CD4-positive, alpha-beta T cell treated with Interleukin-1 beta for 1 hour (primary cell): ENCODE measurements at places on chromosomes 7 and 10.

GRCh38 chr10:120456143-120456625, 843 bp upstream of the PLPP4 start:
- no peak for DNase-seq

GRCh38 chr10:44190541-44190940, 194.4 kb downstream of the CXCL12 start:
- DNase-seq: no peak

DNA sequence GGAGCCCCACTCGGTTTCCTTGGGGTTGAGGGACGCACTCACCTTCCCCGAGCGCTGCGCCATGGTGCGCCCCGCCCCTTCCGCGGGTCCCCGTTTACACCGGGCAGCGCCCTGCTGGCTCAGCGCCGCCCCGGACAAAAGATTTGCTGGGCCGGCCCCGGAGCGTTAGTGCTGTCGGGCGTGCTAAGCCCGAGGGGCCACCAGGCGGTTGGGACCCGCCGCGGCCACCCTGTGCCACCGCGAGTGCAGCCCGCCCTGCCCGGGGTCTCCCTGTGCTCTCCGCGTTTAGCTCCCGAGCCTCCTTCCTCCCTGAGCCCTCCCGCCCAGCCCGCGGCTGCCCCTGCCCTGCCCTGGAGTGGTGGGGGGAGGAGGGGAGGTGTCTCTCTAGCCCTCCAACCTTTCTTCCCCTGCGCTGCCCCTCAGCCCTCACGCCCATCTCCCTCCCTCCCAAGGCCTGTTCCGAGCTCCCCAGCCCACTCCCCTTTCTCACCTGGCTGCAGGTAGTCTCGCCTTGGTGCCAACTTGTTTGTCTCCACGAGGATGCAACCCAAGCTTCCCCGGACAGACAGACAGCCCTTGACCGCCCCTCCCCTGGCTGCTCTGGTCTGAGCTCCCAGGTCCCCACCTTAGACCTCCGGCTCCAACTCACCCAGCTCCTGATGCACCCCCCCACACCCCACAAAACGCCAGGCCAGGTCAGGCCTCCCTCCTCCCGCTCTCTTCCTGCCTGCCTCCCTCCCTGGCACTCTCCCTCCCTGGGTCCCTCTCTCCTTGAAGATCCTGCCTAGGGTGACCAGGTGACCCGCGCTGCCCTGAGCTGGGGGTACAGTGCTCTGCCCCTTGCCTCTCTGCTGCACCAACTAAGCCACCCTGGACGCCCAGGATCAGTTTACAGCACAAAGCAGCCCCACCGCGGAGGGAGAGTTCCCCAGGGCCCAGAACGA, at the start of gene CRYGN:
CRYGN (minus strand) TSS at position 287 of the 944 bp plus-strand sequence; CDS start at position 63, 224 bp downstream.
- DNase-seq: no peak

- no peak for DNase-seq
Observed at GRCh38 chr10:58143944-58144343, 123.8 kb downstream of the IPMK start.

DNA sequence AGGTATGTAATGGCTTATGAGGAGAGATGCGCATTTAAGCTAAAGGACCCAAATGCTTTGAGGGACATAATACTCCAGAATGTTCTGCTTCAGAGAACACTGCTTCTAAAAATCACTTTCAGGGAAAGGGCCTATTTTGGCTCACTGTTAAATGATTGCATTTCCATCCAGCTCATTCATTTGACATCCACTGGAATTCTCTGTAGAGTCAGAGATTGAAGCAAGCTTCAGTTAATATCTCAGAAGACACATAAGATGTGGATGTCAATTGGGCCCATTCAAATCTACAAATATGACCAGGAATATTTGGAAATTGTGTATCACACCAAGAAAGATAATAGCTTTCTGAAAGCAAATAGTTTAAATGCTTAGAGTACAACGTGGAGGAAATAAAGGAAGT, 209.9 kb upstream of the VSTM2A start:
- no peak for DNase-seq

DNA sequence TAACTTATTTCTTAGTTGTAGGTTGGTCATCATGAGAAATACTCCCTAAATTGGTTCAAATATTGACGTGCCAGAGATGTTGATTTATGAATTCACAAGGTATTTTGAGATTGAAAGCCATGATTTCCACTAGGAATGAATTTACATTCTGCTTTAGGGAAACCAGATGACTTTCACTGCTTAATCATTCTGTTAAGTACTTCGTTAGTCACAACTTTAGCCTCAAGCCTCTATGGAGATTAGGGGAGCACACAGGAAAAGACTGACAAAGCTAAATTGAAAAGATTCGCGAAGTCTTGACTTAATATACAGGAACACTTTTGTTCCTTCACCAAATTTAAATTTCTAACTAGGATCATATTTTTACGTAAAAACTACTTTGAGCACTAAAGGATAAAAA, 250.4 kb upstream of the CACNA2D1 start:
- DNase-seq: no peak

- no peak for DNase-seq
Observed at GRCh38 chr7:71132377-71133231, 660 bp downstream of the GALNT17 start.

DNA sequence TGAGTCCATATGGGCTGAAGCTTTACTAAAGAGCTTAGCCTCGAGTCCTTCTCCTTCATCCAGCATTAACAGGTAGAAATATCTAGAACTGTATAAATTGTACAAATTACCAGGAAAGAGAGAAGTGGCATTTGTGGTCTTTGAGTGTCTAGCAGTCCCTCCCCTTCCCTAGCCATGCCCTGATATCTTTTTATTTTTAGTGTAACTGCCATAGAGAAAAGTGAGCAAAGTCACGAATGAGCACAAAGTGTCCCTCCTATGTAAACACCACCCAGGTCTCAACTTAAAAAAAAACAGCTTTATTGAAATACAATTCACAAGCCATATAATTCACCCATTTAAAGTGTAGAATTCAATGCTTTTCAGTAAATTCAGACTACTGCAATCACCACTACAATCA, 339.0 kb upstream of the ZMIZ1 start:
- no peak for DNase-seq

GRCh38 chr10:110487411-110488331, 10.0 kb upstream of the DUSP5 start:
- DNase-seq: no peak

DNA sequence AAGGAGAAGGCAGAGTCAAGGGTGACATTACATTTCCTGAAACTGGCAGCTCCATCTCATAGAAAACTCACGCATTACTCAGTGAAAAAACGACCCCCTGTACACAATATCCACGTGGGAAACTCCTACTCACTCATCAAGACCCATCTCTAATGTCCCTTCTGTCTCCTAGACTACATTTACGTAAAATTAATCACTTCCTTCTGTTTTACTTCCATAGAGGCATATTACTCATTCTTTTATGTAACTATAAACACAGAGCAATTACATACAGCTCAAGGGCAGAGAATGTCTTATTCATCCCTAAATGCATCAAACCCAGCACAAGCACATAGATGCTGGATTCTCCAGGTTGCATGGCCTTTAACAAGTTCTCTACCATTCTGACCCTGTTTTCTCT, 281.8 kb downstream of the KCNMA1 start:
- no peak for DNase-seq

DNA sequence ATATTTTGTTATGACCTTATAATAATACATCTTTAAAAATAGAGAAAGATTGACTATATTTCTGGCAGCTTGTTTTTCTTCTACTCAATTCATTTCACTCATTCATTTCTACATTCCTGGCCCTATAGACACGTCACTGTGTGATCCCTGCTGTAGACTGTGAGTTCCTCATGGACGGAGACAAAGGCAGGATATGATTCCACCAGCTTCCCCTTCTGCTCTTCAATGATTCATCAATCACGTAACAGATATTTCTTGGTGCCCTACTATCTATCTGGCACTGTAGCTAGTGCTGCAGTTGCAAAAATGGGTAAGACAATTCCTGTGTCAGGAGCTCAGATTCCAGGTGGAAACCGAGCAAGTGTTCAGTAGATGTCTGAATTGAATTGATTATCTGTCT, 415.0 kb downstream of the SFMBT2 start:
- DNase-seq: no peak

DNA sequence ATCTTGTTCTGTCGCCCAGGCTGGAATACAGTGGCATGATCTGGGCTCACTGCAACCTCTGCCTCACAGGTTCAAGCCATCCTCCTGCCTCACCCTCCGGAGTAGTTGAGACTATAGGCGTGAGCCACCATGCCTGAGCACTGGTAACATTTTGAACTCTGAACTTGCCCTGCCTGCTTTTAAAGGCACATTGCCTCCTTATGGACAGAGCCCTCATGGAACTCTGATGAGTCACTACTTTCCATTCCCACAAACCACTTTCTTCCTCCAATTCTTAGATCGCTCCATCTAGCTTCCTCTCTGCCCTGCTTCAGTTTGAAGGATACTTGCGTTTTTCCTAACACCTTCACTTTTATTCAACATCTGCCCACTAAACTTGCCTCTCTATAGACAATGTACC, 38.1 kb downstream of the PRPS1L1 start:
- no peak for DNase-seq

DNA sequence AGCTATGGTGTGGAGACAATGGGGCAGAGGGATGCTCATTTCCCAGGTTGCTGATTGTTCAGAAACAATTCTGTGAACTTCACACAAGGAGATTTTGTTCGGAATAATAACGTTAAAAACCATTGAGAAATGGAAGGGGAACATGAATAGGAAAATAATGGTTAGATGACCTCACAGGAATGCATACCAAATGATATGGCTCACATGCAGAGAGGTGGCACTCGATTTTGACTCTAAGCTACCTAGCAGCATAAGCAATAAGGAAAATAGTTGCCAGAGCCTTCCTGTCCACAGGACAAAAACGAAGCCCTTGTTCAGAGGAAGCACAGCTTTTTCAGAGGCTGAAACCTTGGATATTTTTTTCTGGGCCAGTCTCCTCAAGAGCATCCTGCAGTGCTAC, 293.1 kb downstream of the ZEB1 start:
- no peak for DNase-seq

DNA sequence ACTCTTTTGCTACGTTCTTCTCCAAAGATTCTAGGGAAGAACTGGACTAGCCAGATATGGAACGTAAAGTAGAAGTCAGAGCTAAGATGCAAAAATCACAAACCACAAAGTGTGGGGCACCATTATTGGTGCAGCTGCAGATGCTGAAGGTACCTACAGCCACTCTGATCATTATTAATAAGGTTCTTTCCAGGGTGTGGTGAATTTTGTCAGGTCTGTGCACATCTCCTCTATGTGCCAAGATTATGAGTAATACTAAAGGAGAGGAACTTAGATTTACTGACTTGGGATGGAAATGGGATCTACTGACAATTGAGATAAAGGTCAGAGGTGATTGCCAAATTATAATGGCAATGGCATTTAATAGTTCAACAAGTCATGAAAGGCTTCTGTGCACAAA, 148.2 kb downstream of the RAPGEF5 start:
- no peak for DNase-seq

DNA sequence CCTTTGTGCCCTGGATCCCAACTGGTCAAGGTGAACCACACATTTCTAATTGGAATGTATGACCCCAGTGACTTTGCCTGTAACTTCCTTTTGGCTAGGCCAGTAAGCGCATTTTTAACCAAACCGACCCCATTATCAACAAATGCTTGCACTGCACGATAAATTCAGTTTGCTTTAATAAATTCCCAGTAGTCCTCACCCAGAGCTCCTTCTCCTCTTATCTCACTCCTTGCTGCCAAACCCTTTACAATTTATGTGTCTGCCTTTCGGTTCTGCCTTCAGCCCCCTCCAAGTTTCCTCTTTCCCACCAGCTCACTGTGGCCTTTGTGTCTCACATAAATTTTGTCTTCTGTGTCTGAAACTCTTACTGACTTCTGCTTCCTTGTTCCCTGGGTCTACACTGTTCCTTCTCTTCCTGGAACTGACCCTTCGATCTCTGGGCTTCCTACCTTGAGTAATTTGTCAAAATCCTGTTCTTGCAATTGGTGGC, 59.0 kb downstream of the TBXAS1 start:
- DNase-seq: no peak

DNA sequence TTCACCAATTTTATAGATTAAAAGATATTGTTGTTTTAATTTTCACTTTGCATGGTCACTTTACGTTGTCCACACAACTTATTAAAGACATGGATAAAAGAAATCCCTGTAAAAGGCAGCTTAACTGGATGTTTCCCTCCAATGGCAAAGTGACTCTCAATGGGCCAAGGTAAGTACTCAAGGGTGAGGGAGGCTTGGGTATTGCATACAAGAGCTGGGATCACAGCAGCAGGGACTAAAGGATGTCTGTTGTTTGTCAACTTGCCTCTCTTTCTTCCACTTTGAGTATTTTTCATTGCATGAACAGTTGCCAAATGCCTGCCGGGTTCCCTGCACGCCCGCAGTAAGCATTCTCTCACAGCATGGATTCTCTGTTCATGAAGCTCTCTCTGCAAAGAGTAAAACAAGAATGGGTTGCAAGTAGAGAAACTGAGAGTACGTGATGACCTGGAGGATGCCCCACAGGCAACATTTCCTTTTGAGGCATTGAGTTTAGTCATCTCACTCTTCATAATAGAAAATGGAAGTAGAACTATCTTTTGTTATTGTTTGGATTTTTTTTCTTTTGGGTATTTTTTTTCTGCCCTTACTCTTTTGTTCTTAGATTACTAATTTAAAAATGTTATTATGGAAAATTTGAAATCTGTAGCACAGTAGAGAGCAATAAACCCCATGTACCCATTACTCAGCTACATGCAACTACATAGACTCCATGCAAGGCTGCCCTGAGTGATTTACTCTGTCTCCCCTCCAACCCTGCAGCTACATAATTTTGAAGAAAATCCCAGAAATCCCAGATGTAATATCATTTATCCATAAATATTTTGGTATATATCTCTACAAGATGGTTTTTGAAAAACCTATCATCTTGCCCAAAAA, 26.3 kb downstream of the GPR141 start:
- DNase-seq: no peak

DNA sequence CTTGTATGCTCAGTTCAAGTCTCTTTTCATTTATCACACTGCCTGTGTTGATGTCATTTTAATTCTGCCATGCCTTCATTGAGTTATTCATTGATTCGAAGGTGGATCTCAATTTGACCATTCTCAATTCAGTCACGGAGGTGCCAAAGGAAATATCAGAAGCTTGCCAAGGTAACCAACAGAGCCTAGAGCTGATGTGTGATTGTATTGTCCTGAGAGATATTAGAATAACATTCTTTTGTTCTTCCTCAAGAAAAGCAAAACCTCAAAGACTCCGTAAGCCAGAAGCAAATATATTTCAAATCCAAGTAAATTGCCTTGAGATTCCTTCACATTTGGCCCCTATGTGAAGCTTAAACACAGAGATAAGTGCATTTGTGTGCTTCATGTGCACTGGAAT, 345.3 kb downstream of the CXCL12 start:
- no peak for DNase-seq

GRCh38 chr10:97058521-97058920, 127.2 kb downstream of the SLIT1 start:
- DNase-seq: no peak
